ENCODE measurements at places on chromosomes 2 and 18.

- no peak for DNase-seq
These were observed 122.9 kb upstream of the SALL3 start for GRCh38 chr18:78856569-78857313.

DNA sequence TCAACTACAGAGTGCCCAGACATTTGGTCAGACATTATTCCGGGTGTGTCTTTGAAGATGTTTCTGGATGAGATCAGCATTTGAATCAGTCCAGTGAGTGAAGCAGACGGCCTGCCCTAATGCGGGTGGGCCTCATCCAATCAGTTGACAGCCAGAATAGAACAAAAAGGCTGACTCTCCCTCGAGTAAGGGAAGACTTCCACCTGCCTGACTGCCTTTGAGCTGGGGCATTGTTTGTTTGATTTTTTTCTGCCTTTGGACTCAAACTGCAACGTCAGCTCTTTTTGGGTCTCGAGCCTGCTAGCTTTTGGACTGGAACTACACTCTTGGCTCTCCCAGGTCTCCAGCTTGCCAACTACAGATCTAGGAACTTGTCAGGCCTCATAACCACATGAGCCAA is 111.7 kb upstream of the AGAP1 start:
- DNase-seq: no peak

DNA sequence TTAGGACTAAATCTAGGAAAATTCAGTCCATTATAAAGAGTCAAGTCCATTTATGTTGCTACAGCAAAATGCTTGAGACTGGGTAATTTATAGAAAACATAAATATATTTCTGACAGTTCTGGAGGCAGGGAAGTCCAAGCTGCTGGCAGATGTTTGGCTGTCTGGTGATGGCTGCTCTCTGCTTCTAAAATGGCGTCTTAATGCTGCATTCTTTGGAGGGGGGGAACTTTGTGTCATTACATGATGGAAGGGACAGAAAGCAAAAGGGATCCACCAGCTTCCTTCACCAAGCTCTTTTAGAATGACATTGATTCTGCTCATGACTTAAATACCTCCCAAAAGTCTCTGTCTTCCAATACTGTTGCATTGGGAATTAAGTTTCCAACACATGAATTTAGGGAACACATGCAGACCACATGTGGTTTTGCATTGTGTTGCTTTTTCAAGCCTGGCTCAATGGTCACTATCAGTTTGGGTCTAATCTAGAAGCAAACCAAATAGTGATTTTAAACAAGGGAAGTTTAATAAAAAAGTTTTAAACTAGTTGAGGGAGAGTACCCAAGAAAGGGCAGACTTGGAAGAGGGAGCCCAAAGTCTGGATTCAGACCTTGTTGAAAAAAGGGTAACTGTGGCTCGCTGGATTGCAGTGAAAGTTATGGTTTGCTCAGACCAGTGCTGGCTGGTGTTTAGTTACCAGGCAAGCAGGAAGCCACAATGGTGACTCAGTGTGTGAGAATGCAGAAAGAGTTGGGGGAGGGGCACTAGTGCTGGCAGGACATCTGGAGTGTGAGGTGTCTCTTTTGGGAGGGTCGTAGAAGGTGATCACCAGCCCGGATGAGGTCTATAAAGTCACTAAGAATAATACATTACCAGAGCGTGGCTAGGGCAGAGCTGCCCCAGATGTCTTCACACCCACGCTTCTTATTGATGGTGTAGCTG is 30.8 kb downstream of the C18orf54 start:
- no peak for DNase-seq

DNA sequence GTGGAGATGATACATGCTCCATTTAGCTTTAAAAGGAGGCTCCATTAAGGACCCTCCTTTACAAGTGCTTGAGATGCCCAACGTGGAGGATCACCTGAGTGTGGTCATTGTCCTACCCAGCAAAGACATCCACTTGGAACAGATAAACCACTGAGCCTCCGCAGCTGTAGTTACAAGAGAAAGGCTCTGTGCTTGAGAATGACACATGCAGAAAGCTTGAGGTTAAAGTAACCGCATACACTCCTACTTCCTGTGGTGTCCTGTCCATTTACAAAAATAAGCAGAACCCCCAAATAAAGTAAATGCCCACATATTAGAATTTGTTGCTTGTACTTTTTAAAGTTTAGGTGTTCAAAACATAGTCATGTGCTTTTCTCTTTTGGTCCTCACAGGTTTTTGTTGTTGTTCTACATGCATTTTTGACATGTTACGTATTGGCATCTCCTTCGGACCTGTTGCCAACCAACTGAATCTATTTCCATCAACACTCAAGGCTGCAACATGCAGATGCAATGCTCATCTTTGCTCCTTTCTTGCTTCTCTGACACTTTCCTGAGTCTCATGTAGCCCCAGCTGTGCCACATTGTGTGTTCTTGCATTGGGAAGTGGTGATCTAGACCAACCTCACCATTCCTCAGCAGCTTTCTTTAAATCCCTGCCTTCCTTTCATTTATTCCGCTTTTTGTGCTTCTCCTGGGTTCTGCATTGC is 56.0 kb downstream of the SERPINB7 start:
- no peak for DNase-seq

DNA sequence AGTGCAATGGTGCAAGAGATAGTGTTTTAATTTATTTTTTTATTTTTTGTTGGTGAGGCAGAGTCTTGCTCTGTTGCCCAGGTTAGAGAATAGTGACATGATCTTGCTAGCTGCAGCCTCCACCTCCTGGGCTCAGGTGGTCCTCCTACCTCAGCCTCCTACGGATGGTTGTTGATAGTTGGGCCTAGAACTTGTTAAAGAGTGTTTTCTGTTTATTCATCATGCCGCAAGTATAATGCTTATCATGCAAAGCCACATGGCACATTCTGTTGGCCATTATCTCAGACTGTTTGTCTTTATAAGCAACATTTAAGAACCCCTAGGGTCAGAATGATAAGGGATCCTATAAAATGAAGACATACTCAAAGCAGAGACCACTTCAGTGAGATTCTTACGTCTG is 1.7 kb downstream of the UGGT1 start:
- no peak for DNase-seq

GRCh38 chr2:30689496-30690125 is 117.6 kb downstream of the CAPN13 start:
- no peak for DNase-seq

DNA sequence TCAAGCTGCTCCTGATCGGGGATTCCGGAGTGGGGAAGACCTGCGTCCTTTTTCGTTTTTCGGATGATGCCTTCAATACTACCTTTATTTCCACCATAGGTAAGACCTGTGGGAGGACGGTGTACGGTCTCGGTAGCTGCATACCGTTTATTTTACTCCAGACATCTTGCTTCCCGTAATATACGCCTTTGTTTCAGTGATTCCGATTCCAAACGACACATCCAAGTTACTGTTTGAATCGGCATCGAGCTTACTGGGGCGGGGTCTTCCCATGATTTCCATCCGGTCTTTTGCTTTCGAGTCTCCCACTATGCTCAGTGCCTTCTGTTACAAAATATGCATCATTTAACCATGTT is 731 bp downstream of the RAB10 start:
- DNase-seq: no peak

DNA sequence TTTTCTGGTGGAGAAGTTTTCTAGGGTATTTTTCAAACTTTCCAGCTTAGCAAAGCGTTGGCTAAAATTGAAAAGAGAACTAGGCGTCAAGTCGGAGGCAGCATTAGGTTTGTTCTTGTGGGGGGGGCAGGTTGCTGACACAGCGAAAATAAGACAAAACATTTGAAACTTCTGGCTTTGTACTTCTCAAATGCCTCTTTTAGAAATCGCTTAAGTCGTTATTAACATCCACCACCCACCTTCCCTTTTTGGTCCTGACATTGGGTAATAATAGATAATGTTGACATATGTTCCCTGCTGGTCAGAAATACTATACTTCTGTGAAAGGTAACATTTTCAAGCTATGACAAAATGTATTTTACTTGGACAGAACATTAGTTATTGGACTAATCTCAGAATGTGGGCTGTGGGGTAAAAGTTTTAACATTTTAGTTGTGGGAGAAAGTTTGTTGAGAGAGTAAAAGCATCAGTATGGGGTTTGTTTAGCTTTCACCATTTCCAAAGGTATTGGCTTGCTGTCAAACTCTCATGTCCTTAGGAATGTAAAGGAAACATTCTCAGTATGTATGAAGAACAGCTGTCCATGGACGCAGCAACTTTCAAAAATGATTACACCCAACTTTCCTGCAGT is 88.1 kb upstream of the ZEB2 start:
- no peak for DNase-seq

GRCh38 chr2:231642631-231643494 is 50.2 kb downstream of the TEX44 start:
- no peak for DNase-seq

- no peak for DNase-seq
These were observed 126.7 kb downstream of the DDX1 start for GRCh38 chr2:15718103-15718943.

GRCh38 chr2:212722046-212722445 is 183.4 kb upstream of the ERBB4 start:
- no peak for DNase-seq

GRCh38 chr2:176126929-176127773 is 2.4 kb upstream of the HOXD8 start:
- DNase-seq: peak; percentile 25

DNA sequence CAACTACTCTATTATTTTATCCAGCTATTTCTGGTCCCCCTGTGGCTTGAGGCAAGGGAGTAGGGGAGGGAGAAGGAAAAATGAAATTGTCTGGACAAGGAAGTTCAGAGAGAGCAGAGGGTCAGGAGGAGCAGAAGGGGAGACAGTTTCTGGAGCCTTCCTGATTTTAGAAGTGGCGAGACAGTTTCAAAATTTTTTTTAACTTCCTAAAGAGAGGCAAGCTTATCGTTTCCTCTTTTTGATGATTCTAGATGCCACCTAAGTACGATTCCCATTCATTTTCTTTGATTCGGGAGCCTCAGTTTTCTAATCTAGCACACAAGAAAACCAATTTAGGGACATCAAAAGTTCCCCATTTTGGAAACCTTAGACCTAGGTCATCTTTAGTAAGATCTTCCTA is 96.9 kb upstream of the B3GNT2 start:
- no peak for DNase-seq

DNA sequence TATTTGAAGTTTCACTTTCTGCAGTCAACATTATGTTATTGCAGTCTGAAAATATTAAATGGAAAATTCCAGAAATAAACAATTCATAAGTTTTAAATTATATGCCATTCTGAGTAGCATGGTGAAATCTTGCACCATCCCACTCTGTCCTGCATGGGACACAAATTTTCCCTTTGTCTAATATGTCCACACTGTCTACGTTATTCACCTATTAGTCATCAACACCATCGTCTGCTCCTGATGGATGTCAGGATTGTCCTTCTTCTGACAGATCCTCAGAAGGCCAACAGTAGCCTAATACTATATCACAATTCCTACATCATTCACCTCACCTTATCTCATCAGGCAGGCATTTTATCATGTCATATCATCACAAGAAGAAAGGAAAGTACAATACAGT is 163.1 kb downstream of the TXNL1 start:
- no peak for DNase-seq

GRCh38 chr2:179818546-179818945 is 42.9 kb downstream of the ZNF385B start:
- DNase-seq: no peak

DNA sequence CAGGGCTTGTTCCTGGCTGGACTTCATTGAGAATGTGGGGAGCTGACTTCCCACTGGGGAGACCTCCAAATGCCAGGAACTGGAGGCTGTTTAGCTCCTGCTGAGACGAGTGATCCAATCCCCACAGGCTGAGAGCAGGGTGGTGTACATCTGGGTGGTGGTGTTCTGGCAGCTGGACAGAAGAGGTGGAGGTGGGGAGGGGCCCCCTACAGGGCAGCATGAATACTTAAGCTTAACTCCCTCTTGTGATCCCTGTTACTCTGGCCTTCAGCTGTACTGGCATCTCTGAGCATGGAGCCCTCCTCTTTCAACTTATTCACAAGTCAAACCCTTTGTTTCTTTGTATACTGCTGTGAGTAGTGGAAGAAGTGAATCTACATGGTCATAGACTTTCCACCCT is 167.8 kb upstream of the LYPD1 start:
- DNase-seq: no peak

DNA sequence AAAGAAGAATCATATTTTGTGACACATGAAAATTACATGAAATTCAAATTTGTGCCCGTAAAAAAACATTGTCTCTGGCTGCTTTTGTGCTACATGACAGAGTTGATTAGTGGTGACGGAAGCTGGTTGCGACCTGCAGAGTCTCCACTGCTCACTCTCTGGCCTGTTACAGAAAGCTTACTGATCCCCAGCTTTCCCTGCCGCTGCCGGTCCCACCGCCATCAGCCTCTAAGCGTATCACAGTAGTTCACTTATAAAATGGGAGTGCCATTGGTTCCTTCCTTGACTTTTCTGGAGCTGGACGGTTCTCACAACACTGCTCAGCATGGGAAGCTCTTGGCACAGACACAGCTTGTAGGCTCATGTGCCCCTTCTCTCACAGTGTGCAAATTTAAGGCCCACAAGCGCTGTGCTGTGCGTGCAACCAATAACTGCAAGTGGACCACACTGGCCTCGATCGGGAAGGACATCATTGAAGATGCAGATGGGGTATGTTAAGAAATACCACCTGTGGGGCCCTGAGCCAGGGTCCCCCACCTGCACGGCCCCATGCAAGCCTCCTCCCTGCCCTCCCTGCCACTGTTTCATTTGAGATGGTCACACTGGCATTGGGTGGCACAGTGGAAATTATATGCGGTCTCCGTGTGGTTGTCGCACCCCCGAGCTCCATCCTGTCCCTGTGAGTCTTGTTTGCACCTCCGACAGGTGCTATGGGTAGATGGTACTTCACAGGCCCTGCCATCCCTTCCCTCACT is 81.3 kb downstream of the DGKD start:
- DNase-seq: no peak

GRCh38 chr2:173119069-173119807 is 43.6 kb downstream of the MAP3K20 start:
- no peak for DNase-seq

GRCh38 chr18:3596637-3597384 is 146.8 kb downstream of the TGIF1 start:
- no peak for DNase-seq

DNA sequence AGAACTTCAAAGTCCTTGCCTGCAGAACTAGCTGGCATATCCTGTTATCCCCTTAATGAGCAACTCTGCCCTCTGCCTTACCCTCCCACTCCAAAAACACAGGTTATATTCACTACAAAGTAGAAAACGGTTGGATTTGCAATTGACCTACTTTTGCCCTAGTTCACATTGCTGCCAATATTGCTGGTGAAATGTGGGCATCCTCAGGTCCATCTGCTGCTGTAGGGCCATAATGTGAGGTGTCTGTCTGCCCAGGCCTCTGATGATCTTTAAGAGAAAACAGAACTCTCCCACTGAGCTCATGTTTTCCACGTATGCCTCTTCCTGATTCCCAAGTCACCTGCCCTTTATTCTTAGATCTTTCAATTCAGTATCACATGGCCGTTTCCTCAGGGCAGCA is 294.0 kb upstream of the CDH20 start:
- no peak for DNase-seq

DNA sequence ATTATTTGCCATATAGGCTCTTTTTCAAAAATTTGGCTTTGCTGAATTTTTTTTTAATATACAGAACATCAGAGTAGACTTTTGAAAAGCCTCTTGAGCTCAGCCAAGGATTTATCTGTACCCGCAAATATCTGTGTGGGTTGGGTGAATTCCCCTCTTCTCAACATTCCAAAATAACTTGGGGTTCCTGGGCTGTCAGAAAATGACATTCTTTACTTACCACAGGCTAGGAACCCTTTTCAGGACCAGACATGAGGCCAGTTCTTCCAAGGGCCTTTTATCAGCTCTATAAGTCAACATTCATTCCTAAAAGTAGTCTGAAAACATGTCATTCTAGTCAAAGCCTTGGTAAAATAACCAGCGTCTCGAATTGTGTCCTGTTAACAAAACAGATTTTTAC is 28.8 kb upstream of the FEZ2 start:
- DNase-seq: no peak

GRCh38 chr2:132632000-132632649 is 37.9 kb downstream of the LYPD1 start:
- no peak for DNase-seq

All from NCI-H1436 treated with DMSO at 0.1 percent for 48 hours (cell line).